ENCODE measurements at places on chromosomes 7 and 10. TPM values are rescaled to one million over a fixed set of nuclear protein-coding genes. Genes with fewer than 3 reads are reported as not detected.
A peak's percentile ranks its signal among the peaks of the same experiment; 100 is the strongest.

GRCh38 chr10:17200001-17200911 is 1.2 kb downstream of the TRDMT1 start:
- peak; percentile 37 for DNase-seq

DNA sequence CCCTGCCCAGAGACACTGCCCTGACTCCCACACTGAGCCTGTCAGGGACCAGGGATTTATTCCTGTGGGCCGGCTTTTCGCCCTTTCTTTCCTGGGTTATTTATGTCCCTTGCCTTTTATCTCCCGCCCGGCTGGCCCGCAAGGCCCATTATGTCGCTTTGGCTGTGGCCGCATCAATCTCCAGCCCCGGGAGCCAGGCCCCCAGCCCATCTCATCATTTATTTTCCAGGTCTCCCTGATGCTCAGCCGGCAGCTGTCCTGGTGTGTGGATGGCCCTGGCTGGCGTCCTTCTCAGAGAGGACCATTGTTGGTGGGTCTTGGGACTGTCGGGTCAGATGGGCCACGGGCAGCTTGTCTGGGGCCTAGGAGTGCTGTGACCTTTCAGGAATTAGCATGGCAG is 82.3 kb downstream of the FAM241B start:
- DNase-seq: no peak

The LIPN gene
- total RNA-seq: not detected

The CAMK2B gene
- 31.8 TPM for total RNA-seq

The GHRHR gene
- not detected for total RNA-seq

Data from myocyte (in vitro differentiated cells).